ENCODE measurements at places on chromosomes 1 and 21.

DNA sequence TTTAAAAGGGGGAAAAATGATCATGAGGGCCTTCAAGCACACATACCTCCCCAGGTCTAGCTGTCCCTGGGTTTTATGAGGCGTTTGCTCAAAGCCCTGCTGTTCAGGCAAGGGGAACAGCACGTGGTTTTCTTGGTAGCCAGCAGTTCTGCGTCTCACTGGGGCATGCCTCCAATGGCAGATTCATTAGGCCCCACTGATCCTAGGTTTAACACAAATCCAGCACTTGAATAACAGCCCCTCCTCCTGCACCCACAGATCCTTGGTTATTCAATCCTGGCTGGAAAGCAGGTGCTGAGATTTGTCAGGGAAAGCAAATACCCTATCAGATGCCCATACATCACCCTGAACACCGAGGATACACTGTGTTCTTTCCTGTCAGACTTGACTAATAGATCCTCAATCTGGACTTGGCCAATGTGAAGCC lies 106.4 kb downstream of the ZC3H11B start:
- no peak for DNase-seq

DNA sequence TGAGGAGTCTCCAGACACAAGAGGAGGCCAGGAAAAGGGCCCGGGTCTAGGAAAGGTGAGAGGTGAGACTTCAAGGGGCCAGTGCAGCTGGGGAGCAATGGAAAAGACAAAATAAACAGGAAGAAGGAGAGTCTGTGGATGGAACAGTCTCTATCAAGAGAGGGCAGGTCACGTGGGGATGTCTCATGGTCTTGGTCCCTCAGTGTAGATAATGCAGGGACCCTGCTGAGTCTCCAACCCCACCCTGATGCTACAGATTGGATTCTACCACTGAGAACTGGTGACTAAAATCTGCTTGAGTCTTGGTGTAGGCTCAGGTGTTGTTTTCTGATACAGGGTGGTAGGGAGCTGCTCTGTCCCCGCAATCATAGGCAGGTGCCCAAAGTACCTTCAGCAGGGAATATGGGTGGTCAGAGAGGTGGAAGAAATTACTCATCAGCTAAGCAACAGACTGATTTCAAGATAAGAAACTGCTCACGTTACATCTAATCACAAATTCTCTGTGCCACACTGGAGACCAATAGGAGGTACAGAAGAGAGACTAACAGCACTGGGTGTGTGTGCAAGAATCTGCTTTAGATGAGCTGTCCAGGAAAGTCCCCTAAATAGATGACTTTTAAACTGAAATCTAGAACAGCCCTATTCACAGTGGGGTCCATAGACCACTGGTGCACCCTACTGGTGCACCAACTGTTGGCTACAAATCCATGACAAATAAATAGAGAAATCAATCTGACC lies 101.5 kb upstream of the TLR5 start:
- DNase-seq: peak; percentile 19

DNA sequence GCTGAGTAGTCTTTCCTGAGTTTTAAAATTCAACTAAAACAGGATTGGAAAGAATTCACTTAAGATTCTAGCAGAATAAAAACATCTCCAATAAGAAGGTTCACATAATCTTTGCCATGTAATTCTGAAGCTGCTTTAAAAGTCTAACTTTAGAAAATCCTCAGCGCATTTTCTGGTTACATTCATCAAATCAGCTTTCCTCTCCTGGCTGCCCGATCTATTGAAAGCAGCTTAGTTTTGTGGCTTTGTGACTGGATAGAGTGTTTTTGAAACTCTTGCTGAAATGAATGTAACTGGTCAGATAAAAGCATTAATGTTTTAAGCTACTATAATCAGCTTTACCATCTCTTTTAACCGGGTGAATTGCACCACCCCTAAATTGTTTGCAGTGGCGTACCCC lies 66.8 kb downstream of the DOP1B start:
- DNase-seq: no peak

GRCh38 chr1:186228749-186229148 lies 146.3 kb downstream of the TPR start:
- DNase-seq: no peak

DNA sequence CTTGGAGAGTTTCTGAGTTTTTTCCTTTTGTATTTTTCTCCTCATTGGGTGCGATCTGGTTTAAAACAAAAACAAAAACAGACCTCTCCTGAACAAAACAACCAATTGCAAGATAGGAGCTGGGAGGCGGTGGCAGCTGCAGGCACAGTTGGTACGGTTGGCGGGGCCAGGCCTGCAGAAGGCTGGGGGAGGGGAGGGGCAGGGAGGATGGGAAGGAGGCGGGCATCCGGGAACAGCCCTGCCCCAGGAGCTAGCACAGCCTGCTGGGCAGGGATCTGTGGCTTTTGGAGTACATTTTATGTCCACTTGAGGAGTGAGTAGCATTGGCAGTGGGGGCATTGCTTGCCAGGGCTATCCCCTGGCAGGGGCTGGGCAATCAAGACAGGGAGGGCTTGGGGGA lies 5.2 kb downstream of the CAPN9 start:
- no peak for DNase-seq

DNA sequence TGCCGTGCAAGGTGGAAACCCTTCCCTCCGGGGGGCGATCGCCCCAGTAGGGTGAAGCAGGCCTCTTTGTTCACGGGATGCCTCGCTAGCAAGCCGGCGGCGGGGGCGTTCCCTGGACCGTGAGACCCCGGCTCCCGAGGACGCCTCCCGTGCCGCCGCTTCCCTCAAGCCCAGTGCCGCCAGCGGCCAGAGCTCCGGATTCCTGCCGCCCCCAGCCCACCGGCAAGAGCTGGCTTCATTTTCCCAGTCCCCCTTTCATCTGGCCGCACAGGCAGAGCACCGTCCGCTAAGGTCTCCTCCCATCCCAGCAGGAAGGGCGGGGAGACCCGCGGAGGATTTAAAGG lies 16.3 kb downstream of the IER5 start:
- DNase-seq: no peak

GRCh38 chr1:32870615-32871363 lies at the start of gene FNDC5:
Gene FNDC5 (minus strand): TSS chr1:32870912.
- peak; percentile 21 for DNase-seq

DNA sequence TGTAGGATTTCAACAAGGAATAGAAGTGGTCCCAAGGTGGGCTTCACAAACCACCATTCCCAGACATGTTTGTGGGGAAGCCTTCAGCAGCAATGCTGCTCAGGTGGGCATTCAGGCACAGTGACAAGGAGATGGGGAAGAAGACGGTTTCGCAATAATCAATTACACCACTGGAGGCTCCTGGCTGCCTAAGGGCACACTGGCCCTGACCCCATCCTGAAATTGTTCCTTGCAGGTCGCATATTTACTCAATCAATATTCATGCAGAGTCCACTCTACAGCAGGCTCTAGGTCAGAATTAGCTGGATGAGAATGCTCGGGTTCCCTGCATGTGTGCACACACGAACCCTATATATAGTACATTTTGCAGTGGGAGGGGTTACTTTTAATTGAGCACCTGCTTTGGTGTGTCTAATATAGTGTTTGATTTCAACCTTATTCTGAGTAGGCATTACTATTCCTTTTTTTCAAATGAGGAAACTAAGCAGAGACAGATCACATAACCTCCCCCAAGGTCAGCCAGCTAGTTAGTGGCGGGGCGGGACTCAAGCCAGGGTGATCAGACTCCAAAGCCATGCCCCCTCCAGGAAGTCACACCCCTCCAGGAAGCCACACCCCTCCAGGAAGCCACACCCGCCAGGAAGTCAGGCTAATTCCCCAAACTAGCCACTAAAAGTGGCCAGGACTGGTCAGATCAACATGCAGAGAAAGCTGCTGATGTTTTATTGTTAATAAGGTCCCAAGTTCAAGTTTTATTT lies 106.5 kb downstream of the HLCS start:
- peak; percentile 54 for DNase-seq

- peak; percentile 69 for DNase-seq
Measured at GRCh38 chr1:230307213-230307612, 118.9 kb downstream of the PGBD5 start.

- DNase-seq: no peak
Measured at GRCh38 chr1:46434358-46434757, 40.2 kb downstream of the FAAH start.

DNA sequence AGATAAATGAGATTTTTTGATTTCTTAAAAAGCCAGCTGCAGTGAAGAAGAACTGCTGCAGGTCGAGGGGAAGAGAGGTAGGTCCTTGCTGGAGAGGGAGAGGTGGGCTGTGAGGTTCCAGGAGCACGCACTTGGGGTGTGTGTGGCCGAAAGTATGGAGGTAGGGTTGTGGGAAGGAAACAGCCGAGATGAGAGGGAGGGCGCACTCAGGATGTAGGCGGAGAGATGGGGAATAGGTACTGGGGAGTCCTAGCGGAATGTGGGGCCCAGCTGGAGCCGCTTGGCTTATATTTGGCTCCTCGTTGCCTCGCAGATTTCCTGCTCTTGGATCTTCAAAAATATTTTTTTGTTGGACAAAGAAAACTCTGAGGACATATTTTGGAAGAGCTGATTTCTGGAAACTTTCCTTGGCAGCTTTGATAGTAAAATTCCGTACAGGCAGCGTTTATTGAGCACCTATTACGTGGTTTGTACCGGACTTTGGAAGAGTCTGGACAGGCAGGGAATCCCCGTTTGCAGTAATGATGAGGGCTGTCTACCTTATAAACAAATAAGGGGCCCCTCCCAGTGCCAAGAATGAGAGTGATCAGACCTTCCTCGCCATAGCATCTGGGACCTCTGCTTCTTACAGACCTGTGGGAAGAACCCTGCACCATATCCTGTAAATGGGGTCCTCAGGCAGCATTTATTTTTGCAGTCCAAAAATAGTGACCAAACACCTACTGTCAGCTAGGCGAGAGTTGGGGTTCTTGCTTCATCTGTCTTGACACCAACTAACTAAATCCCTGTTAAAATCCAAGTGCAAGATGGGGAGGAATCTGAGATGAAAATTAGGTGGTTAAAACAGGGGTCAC lies 1.5 kb downstream of the LRRC8D start:
- DNase-seq: no peak

DNA sequence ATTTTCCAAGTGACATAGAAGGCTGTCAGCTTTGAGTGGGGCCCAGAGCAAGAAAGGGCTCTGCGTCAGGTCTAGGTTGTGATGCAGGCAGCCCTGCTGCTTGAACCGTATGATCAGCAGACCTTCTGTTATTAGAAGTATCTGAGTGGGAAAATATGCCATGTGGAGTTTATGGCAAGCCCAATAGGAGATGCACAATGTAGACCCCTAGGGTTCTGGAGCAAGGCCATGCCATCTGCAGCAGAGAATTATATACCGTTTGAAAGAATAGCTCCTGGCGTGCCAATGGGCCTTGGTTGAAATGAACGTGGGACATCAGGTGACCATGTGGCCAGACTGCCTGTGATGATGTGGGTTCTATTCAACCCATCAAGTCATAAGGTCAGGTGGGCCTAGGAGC lies 44.1 kb upstream of the ZBTB18 start:
- no peak for DNase-seq

- DNase-seq: peak; percentile 73
Measured at GRCh38 chr21:15192243-15192642, 127.4 kb upstream of the NRIP1 start.

- no peak for DNase-seq
Measured at GRCh38 chr1:115811140-115811828, 29.6 kb downstream of the NHLH2 start.

DNA sequence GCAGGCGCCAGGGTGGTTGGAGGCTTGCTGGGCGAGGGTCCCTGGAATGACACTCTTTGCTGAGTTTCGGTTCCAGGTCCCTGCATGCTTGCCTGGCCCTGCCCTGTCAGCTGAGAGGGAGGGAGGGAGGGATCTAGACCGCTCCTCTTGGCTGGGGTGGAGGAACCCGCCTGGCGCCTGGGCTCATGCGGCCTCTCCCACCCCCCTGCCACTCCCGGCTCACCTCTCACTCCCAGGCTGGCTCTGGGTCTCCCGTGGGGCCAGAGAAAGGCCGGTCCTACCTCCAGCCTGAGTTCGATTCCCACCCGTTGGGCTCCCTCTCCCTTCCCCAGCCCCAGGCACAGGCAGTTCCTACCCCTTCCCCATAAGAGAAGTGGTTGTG lies 19.0 kb upstream of the IFNLR1 start:
- DNase-seq: no peak

DNA sequence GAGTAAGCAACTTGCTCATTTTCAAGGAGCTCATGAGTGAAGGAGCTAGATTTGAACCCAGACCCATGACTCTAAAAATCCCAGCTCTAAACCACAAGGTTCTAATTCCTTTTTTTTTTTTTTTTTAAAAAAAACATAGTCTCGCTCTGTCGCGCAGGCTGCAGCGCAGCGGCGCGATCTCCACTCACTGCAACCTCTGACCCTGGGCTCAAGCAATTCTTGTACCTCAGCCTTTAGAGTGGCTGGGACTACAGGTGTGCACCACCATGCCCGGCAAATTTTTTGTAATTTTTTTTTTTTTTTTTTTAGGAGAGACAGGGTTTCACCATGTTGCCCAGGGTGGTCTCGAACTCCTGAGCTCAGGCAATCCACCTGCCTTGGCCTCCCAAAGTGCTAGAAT lies 13.8 kb downstream of the SRSF4 start:
- no peak for DNase-seq

DNA sequence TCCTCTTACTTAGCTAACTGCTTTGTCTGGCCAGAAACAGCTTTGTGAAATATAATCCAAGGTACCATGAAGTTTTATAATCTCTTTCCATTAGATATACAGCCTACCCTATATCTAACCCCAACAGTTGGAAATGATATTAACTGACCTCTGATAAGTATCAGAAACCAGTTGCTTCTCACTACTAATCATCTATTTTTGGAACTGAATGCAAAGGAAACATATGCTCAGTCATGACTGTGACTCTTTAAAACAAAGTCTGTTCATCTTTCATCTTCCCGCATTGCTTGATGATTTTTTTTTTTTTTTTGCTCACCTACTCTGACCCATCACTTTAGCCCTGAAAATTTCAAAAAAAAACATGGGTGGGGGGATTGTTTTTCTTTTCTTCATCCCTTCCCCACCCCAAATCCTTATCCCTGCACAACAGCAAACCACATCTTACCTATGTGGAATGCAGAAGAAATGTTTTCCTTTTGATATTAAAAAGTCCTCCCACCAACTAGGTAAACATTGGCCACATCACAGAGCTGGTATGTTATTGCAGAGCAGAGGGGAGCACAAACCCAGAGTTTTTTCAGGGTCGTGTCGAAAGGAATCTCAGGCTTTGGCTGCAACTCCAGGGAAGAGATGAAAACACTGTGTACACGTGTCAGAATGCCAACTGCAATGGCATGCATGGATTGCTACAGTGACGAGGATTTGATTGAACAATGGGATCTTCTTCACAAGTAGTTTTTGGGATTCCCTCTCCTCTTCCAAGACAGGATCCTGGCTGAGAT lies 137.3 kb downstream of the SLC30A10 start:
- DNase-seq: peak; percentile 29

- peak; percentile 58 for DNase-seq
Measured at GRCh38 chr1:229117664-229118300, 153.1 kb upstream of the RAB4A start.

DNA sequence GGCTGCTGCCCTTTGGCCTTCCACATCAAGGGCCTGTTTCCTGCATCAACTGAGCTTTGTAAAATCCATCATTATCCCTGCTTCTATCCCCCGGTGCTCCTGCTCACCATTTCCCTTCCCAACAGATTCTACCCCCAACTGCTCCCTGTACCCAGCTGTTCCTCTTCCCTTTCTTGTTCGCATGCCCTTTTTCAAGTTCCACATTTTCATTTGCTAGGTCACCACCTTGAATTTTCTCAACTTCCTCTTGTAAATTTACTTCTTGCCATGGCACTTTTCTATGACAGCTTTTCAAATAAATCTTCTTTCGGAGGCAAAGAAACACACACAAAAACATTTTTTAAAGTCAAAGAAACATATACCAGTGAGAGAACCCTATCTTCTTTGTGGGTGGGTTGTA lies 330.5 kb upstream of the ADGRL2 start:
- DNase-seq: no peak

Data from fibroblast of pulmonary artery (primary cell).